ENCODE measurements at places on chromosomes 5 and 9.

DNA sequence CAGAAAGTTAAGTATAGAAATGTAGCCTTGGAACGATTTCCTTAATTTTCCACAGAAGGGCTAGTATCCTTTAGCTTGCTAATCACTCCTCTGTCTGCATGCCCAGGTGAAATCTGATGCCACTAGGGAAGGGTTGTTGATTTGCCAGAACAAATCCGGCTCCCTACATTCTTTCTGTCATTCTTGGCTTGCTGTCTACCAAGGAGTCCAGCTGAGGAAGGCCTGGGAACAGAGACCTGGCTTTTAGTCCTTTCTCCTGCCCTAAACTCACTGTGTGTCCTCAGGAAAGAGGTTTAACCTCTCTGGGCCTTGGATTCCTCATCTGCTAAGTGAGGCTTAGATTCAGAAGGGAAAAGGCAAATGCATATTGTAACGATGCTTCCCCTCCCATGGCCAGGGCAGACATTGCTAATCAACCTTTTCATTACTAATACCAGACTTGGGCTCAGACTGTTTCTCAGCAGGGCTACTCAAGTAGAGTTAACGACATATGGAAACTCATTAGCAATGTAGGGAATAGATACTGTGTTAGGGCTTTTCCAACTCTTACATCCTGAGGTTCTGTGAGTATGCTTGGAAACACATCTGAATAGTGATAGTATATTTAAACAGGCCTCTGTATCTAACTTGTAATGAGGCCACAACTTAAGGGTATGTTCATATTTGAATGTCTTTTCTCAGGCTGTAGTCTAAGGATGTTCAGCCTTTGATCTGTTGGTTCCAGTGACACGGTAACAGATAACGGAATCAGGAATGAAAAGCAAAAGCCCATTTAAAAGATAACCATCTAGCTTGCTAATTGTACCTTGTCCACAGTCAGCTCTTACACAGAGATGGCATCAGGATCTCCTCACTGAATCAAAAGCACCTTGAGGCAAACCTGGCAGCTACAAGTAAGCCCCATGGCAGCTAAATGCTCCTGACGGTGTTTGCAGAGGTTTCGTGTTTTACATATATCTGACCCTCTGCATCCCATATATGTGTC is 4.1 kb downstream of the GALNT10 start:
- DNase-seq, result peak; percentile 49

- DNase-seq, result no peak
Observed at GRCh38 chr9:99489060-99489413, 267.0 kb downstream of the SEC61B start.

DNA sequence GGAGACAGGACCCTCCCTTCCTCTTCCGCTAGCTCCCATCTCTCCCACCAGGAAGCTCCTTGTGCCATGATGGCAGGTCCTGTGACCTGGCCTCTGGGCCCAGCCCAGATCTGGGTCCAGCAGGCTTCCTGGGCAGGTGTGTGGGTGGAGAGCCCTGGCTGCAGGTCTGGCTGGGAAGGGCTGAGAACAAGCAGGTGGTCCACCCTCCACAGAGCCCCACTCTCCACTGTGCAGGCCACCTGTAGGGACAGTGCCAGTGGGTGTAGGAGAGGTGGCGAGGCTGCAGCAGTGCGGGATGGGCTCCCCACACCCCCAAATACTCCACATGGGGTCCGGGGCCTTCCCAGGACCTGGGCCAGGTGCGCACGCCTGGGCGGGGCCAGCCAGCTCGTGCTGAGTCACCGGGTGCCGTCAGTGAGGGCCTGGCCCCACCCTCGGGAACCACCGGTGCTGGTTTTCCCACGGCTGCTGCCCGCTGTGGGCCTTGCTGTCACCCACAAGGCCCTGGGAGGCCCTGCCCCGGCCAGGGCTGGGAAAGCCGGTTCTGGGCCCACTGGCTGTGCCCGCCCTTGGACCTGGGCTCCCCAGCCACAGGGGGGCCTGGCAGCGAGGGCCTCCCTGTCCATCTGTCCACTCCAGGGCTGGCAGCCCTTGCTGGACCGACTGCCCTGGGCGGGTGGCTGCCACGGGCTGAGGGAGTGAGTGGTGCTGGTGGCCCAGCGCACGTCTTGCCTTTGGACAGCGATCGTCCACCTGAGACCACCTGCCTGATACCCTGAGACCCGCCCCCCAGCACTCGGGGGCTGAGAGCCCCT is 9.3 kb upstream of the NRARP start:
- DNase-seq, result no peak

GRCh38 chr5:150945947-150946346 is 41.2 kb upstream of the ZNF300 start:
- DNase-seq, result no peak

GRCh38 chr9:130872912-130873503 is 23.6 kb downstream of the QRFP start:
- DNase-seq, result no peak

DNA sequence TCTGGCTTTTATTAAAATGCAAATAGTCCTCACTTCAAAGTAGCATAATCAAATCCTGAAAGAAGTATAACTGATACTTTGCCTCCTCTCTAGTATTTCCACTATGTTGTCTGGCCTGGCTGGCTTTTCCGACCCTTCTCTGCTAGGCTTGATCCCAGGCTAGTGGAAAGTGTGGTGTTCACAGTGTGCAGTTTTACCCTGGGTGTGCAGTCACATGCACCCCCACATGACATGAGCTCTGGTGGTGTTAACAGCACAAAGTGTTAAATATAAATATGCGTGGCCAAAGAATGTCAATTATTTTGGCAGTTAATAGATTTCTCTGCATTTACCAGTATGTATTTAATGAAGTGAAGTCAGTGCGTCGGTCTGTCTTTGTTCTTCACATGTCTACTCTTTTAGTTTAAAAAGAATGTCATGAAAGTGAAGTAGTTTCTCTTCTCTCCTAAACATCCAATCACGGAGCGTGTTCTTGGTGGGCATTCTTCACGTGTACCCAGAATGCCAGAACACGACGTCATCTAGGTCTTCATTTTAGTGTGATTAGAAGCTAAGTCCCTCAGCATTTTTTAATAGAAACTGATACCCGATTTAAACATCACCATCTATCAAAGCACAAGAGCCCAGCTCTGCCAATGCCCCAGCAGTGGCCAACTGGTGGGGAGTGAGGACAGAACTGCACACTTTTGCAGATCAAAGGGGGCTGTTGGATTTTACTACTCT is 286.4 kb downstream of the FANCC start:
- DNase-seq, result no peak

DNA sequence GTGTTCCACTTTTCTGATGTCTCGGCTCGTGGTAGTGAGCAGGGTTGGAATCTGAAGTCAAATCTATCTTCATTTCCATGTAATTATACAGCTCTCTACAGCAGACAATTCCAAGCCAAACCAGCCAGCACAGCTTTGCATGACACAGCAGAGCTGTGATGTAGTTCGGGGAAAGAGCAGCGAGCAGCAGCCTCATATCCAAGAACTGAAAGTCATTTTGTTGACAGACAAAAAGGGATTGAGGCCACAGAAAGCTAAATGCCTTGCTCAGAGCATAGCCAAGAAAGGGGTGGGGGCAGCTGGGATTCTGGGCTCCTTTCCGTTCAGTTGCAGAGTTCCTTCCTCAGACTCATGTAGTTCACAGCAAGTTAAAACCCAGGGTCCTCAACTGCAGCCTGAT is 32.1 kb downstream of the LCP2 start:
- no peak for DNase-seq

DNA sequence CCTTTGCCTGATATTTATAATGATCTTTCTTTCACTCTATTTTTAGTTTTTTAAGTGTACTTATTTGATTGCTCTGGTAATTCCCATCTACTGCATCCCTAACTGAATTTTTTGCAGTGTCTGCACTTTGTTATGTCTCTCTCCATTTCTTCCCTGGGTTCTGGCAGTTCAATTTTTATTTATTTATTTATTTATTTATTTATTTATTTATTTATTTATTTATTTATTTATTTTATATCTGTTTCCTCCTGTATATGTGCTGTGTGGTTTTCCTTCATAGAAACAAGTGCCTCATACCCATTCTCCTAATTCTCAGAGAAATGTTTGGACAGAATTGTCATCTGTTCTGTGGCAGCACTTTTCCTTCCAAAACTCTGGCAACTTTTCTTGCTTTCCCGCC is 2370.8 kb upstream of the WWC1 start:
- no peak for DNase-seq

DNA sequence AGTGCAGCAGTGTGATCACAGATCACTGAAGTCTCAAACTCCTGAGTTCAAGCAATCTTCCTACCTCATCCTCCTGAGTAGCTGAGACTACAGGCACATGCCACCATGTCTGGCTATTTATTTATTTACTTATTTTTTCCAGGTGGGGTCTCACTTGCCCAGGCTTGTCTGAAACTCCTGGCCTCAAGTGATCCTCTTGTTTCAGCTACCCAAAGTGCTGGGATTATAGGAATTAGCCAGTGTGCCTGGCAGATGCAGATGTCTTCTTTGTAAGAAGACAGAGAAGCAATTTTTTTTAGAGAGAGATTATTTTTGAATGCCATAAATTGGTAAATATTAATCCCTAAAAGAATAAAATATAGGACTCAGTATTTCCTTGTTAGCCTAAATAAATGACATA is 54.3 kb downstream of the CHSY3 start:
- DNase-seq, result peak; percentile 13

DNA sequence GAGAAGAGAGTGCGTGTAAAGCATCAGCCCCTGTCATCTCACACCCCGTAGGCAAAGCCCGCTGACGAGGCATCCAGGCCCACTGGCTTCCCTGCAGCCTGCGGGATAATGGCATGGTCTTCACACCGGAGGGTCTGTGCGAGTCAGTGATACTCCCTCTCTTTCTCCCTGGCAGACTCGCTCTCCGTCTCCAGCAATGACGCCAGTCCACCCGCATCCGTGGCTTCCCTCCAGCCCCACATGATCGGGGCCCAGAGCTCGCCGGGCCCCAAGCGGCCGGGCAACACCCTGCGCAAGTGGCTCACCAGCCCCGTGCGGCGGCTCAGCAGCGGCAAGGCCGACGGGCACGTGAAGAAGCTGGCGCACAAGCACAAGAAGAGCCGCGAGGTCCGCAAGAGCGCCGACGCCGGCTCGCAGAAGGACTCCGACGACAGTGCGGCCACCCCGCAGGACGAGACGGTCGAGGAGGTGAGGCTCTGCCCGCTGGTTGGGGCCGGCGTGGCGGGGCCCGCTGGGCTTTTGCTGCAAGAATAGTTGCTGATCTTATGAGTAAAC is 120.7 kb upstream of the OTULINL start:
- DNase-seq, result no peak

- DNase-seq, result no peak
Observed at GRCh38 chr5:176743868-176744583, 66.3 kb upstream of the UNC5A start.

DNA sequence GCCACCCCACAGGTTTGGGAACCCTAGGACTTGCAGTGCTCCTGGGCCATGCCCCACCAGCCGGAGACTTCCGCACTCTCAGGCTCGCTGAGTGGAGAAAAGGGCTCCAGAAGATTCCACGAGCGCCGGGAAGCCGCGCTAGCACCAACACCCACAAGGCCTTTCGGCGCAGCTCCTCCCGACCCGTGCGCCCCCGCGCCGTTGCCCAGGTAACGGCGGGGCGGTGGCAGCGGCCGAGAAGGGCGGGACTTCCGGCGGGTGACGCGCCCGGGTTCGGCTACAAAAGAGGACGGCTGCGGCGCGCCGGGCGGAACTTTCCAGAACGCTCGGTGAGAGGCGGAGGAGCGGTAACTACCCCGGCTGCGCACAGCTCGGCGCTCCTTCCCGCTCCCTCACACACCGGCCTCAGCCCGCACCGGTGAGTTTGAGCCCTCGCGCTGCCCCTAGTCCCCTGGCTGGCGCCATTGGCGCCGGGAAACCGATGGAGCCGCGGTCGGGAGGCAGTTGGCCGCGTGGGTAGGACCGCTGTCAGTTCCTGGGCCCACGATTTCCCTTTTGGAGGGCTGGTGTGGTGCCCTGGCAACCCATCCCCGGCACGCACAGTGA is at the start of gene DNAJA1:
DNAJA1 (plus strand) TSS at position 308 of the 606 bp plus-strand sequence. CDS start 1,212 bp downstream, outside the sequence.
- peak; percentile 89 for DNase-seq

DNA sequence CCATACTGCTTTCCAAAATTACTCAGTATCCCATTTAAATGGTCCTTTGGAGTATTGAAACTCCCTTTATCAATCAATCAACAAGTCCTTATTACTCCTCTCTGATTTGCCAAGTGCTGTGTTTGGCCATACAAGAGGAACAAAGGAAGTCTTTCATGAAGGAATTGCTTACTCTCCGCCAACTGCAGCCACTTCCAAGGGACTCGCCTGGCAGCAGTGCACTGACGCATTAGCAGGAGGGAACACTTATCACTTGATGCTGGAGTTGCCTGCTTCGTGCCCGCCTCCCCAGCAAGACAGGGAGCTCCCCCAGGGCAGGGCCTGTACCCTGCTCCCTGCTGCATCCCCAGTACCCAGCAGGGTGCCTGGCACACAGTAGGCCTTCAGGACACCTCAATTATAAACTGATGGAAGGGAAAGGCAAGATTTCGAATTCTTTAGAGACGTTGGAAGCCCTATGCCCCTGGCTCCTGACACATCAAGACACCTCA is 97.9 kb downstream of the CRB2 start:
- no peak for DNase-seq

GRCh38 chr5:1208743-1209488 is 7.5 kb downstream of the SLC6A19 start:
- DNase-seq, result peak; percentile 39

DNA sequence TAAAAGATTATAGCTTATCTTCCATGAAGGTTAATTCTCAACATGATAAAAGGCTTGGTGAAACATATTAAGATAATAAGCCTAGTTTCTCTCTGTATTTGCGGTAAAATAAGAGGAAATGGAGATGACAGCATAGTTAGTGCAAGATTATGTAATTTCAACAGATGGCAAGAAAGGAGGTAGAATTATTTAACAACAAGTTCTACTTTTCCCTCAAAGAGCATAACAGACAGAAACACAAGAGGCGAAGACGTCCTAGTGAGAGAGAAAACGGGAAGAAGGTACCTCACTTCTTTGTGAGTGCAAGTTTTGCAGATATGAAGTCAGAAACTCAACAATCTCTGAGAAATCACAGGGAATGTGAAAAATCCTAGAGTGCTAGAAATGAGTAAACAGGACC is 144.8 kb upstream of the ADCY2 start:
- no peak for DNase-seq

DNA sequence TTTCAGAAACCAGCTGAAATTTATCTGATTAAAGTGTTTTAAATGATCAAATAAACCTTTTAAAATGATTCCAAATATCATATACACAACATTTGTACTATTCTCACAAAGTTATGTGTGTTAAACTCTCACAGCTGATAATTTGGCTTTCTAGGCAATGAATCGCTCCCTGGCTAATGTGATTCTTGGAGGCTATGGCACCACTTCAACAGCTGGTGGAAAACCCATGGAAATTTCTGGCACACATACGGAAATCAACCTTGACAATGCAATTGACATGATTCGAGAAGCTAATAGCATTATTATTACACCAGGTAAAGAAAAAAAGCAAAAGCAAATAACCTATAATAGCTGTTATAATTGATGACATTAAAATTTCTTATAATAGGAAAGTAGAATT is 72.4 kb downstream of the NNT start:
- DNase-seq, result no peak

- no peak for DNase-seq
Observed at GRCh38 chr5:107408564-107408963, 262.2 kb downstream of the EFNA5 start.

- no peak for DNase-seq
Observed at GRCh38 chr5:18507114-18507513, 872.9 kb downstream of the TAF11L14 start.

- no peak for DNase-seq
Observed at GRCh38 chr5:141954194-141954593, 3.8 kb downstream of the PCDH12 start.

- DNase-seq, result peak; percentile 67
Observed at GRCh38 chr9:131008909-131009618, at the start of gene LAMC3. Gene LAMC3 (plus strand): TSS chr9:131009174. CDS start chr9:131009215, 41 bp downstream.

GRCh38 chr5:104793755-104794080 is 1231.1 kb upstream of the NUDT12 start:
- DNase-seq, result no peak

GRCh38 chr9:126128494-126129142 is 198.0 kb upstream of the MVB12B start:
- DNase-seq, result peak; percentile 16

Data from NCI-H524 (cell line).